Activated CD8-positive, alpha-beta memory T cell treated with anti-CD3 and anti-CD28 coated beads for 24 hours (primary cell): ENCODE measurements at places on chromosomes 1 and 21.

- DNase-seq, result no peak
These were observed 37.2 kb downstream of the ZFYVE9 start for GRCh38 chr1:52179073-52179472.

DNA sequence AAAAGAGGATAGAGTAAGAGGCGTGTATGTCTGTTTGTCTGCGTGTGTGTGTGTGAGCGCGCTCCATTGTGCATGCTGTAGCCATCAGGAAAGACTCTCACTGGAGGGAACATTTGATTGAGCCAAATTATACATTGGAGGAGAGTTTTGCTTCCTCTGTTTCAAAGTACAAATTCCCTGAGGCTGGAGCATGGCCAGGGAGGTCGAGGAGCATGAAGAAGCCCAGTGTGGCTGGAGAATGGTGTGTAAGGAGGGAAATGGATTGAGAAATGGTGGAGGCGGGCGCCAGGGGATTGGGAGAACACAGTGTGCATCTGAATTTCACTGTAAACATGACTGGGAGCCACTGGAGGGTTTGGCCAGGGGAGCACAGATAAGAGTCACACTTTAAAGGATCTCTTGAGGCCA, 22.1 kb upstream of the EFNA1 start:
- no peak for DNase-seq

GRCh38 chr1:245546875-245547274, 392.1 kb downstream of the KIF26B start:
- DNase-seq, result no peak

GRCh38 chr1:67019600-67020136, 34.3 kb downstream of the SLC35D1 start:
- no peak for DNase-seq

- peak; percentile 83 for DNase-seq
These were observed 13.9 kb downstream of the NT5C1A start for GRCh38 chr1:39657923-39658485.

DNA sequence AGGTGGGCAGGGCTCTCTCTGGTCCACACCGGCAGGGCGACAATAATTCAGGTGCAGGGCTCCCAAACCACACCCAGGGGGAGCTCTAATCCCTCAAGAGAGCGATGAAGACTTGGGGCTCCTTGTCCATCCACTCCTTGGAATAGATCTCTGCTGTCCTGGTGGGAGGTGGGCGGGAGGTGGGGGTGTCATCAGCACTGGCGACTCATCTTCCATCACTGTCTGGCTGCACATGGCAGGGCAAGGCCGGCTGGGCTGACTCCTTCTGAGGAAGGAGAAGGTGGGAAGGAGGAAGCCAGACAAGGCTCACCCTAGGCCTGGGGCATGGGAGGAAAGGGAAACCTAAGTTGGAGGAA, 29.3 kb downstream of the TNNT2 start:
- DNase-seq, result no peak

- no peak for DNase-seq
These were observed 15.2 kb downstream of the PTPRF start for GRCh38 chr1:43545695-43546387.

- no peak for DNase-seq
These were observed 281.5 kb downstream of the NEGR1 start for GRCh38 chr1:72000809-72001208.

DNA sequence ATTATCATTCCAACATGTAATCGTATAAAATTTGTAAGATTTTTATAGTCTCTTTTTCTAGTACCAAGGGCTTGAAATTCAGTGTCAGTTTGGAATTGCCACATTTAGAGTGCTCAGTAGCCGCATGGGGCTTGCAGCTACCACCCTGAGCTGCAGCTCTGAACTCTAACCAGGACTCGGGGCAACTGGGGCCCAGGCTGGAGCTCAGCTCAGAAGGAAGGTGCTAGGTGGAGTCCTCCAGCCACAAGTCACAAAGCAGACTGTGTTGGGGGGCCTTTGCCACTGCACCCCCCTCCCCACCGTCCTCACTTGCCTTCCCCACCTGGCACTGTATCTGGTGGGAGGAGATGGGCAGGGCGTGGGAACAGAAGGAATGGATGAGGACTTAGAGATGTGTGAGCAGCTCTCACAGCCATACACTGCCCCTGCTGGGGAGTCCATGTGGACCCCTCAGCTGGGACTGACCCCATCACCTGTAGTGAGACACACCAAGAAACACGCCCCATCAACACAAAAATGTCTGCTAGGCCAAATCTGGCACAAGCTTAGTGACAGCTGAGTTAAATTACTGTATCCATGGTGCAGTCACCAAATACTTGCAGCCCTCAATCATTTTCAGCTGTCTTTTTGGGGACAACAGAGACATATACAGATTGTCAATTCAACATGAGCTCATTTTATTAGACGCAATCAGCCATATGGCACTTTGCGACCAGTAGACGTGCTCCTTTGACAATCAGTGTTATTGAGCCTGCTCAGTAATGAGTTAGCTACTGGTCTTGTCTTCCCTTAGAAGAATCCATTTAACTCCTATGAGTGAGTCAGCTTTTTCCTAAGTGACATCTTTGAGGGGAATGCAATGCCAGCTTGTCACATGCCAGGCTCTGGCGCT, 241.7 kb upstream of the RAB4A start:
- DNase-seq, result no peak

GRCh38 chr21:34029743-34030528, 43.4 kb upstream of the MRPS6 start:
- peak; percentile 76 for DNase-seq

DNA sequence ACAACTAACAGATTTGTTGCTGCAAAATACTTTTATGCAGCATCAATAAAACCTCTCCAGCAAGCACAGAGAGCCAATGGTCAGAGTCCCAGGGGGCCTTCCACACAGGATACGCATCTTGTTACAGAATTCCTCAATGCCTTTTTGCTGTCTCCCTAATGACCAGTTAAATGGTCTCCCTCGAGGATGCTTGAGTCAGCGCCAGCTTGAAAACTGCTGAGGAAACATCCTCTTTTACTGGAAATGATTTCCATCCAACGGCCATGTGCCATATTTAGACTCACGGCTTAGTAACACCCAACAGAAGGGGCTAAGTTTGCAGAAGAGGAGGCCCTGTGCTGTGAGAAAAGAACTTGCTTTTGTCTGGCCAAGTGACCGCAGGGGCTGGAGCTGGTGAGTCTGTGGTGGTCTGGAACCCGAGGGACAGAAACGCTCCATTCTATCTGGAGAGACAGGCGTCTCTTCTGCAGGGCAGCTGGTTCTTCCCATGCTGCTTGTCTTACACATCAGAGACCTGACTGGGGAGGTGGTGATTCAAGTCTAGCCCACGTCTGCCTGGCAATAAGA, 496.4 kb downstream of the SETD4 start:
- DNase-seq, result no peak

- no peak for DNase-seq
These were observed 1.7 kb upstream of the HRNR start for GRCh38 chr1:152225678-152226077.

GRCh38 chr1:147292012-147292411, 49.5 kb downstream of the CHD1L start:
- no peak for DNase-seq

- DNase-seq, result no peak
These were observed 86.1 kb downstream of the KIAA0319L start for GRCh38 chr1:35470977-35471613.

- DNase-seq, result no peak
These were observed 1.3 kb upstream of the SPRR3 start for GRCh38 chr1:153000294-153000693.

DNA sequence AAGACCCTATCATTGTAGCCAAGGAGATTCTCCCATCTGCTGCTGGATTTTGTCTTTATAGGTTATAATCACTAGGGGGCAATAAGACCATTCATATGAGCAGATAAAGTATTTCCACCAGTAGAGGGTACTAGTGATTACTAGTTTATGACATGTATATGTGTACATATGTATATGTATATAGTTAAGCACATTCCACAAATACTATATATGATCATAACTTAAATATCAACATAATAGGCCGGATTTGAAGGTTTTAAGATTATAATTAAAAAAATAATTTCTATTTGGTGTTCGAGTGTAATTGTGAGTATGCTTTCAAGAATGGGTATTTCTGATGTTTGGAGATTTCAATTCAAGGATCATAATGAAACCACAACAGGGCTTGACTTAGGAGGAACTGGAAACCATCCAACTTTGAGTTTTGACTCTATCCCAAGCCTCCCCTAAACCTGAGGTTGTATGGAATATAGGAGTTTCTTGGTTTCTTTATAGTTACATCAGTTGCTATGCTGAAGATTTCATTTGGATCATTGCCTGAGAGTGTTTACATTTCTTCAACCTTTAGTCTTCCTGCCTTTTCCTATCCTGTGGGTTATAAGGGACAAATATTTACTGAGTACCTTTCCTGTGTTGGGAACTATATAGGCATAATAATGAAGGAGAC, 16.9 kb downstream of the TCEANC2 start:
- DNase-seq, result no peak

DNA sequence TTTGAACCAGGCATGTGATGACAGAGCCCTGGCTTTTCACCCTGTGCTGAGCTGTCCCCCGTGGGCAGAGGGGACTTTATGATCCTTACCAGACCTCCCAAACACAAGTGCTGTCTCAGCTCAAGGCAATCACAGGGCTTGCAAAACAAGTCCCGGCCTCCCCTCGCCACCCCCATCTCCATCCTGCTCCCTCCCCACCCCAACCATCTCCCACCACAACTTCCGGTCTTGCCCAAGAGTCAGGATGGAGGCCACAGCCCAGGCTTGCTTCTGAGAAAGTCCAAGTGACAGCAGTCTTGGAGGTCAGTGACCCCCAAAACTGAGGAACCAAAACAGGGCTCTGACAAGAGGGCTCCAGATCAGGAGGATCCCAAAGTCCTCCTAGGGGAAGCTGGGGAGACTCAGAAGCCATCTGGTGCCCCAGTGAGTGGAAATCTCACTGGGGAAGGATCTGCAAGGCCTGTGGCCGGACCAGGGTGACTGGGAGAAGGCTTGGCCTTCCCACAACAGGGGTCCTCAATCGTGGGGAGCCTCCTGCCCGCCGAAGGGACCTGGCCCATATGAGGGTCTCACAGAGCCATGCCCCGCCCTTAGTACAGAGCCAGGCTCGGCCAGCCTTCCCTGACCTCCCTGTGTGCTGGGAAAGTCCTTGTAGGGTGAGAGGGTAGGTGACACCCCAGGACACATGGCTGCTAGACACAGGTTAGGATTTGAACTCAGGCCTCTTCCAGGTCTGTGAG, 4.5 kb upstream of the SDC3 start:
- no peak for DNase-seq

- no peak for DNase-seq
These were observed 34.2 kb downstream of the L1TD1 start for GRCh38 chr1:62228883-62229187.

- DNase-seq, result no peak
These were observed 7.5 kb upstream of the PTPRC start for GRCh38 chr1:198631292-198631691.

- no peak for DNase-seq
These were observed 47.8 kb downstream of the VCAM1 start for GRCh38 chr1:100767176-100767890.

GRCh38 chr1:197961449-197961848, 44.3 kb downstream of the LHX9 start:
- DNase-seq, result no peak

- no peak for DNase-seq
These were observed 52.0 kb upstream of the FAM20B start for GRCh38 chr1:178973652-178974101.

- peak; percentile 75 for DNase-seq
These were observed 40.8 kb downstream of the PTPRC start for GRCh38 chr1:198679535-198680173.

- no peak for DNase-seq
These were observed 639.7 kb upstream of the CXADR start for GRCh38 chr21:16873176-16873575.

DNA sequence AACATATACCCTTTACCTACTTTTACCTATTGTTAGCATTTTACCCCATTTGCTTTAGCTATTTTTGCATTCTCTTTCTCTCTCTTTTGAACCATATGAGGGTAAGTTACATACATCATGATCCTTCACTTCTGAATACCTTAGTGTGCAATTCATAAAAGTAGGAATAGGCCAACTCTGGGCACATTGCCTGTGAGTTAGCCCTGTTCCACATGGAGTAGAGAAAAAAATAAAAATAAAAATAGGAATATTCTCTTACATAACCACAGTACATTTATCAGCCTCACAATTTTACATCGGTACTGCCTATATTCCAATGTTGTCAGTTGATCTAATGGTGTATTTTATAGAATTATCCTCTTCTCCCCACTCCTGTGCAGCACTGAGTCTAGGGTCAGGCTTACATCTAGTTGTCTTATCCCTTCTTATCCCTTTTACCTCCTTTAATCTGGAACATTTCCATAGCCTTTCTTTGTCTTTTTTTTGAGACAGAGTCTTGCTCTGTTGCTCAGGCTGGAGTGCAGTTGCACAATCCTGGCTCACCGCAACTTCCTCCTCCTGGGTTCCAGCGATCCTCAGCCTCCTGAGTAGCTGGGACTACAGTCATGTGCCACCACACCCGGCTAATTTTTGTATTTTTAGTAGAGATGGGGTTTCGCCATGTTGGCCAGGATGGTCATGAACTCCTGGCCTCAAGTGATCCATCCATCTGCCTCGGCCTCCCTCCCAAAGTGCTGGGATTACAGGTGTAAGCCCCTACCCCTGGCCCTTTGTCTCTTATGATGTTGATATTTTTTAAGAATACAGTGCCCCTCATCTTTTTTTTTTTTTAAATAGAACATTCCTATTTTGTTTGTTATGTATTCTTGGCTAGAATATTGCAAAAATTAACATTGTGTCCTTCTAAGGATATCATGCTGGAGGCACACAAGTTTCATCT, 11.1 kb upstream of the SLC30A1 start:
- DNase-seq, result no peak

- DNase-seq, result no peak
These were observed 1237.8 kb upstream of the ADGRL4 start for GRCh38 chr1:80244372-80244771.

DNA sequence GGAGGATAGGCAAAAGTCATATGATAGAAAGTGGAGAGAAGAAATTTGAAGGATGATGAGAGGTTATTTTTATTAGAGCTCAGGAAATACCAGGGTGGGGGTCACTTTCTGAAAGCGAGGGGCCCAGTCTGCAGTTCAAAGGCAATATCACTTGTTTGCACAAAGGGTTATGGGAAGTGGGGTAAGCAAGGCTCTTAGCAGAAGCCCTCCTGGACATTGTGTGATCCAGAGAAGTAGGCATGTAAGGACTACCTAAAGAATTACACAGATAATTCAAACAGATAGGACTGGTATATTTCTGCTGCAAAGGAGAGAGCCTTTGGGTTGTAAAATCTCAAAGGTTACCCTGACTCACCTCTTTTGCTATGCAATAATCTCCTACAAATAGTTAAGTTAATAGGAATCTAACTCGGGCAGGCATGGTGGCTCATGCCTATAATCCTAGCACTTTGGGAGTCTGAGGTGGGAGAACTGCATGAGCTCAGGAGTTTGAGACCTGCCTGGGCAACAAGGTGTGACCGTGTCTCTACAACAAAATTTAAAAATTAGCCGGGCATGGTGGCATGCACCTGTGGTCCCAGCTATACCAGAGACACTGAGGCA, 25.2 kb upstream of the PRRC2C start:
- no peak for DNase-seq

- DNase-seq, result no peak
These were observed 19.8 kb downstream of the MAP1LC3C start for GRCh38 chr1:241979071-241979470.
